ENCODE measurements at places on chromosomes 3 and 15.
A peak's percentile ranks its signal among the peaks of the same experiment; 100 is the strongest.

DNA sequence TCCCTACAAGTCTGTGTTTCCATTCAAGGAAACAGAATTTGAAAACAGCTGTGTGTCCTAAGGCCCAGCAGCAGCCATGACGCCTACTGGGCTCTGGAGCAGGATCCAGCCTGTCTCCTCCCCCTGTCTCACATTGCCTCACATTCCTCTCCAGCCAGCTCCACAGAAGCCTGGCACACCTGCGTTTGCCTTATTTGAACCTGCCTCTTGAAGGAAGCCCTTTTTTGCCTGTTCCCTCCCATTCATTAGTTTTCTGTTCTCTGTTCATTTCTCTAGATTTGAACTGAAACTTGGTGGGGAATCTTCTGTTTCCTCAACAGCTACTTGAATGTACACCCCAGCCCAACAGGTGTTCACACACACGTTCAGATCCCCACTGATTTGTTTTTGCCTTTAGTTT is 890.5 kb downstream of the TUSC7 start:
- no peak for DNase-seq

DNA sequence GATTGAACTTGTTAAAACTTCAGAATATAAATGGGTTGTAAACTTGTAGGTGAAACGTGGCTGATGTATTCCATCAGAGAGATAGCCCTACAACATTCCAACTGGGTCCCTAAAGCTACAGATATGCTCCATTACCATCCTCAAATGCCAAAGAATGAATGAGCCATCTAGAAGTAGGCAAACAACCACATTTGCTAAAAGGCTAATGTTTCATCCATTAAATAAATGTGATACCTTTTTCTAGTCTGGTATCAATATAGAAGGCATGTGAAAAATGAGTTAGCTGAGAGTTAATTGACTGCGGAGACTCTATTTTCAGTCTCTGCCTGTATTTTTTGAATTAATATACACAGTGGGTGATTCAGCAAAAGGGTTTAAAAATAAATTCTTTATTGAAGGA is 203.8 kb downstream of the RBMS3 start:
- no peak for DNase-seq

DNA sequence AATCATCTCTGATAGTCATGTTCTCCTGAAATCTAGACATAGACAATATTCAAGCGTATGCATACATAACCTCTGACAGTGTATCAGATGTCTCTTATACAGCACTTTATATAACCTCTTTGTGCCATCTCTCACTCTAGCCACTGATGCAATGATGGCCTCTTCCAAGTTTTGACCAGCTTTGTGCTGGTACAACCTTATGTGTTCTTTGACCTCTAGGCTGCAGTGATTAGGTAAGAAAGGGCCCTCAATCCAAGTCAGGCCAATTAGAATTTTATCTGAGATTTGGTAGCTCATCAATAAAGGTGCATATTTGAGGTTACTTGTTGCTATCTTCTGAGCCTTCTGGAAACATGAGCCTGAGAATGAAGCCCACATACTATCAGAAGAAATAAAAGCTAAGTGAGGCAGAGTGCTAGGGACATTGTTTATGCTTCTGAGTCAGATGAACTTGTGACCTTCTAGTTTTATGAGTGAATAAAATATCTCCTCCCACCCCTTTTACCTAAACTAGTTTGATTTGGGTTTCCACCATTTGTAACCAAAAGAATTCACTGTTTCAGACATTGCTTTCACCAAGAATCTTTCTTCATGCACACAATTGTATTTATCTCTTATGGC is 283.2 kb upstream of the SUCLG2 start:
- no peak for DNase-seq

DNA sequence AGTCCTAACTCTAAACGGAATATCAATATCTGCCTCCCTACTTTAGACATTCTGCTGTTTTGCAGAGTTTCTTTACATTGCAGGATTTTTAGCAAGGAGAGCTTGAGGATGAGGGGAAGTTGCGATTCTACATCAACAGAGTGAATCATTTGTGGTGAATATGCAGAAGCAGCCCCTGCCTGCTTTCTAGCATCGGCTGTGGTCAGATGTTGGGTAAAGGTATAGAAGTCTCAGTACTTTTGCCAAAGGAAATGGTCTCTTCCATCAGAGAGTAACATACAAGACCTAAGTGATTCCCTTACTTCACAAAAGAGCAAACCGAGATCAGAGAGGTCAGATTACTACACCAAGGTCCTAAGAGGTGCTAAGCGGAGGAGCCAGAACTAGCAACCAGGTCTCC is 15.2 kb downstream of the ST3GAL6 start:
- no peak for DNase-seq

DNA sequence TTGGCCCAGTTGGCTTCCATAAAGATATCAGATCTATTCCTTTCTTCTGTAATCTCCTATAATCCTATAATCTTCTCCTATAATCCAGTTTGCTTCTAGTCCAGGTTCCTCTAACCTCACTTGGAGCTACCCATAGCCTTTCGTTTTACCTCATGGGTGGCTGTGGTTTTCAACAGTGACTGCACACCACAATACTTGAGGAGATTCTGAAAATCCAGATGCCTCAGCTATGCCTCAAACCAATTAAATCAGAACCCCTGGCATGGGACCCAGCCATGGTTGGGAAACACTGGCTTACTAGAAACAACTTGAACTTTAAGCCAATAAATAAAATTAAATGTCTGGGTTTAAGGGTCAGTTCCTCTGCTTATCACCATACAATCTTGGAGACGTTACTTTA is 86.1 kb upstream of the NTRK3 start:
- DNase-seq, result no peak

DNA sequence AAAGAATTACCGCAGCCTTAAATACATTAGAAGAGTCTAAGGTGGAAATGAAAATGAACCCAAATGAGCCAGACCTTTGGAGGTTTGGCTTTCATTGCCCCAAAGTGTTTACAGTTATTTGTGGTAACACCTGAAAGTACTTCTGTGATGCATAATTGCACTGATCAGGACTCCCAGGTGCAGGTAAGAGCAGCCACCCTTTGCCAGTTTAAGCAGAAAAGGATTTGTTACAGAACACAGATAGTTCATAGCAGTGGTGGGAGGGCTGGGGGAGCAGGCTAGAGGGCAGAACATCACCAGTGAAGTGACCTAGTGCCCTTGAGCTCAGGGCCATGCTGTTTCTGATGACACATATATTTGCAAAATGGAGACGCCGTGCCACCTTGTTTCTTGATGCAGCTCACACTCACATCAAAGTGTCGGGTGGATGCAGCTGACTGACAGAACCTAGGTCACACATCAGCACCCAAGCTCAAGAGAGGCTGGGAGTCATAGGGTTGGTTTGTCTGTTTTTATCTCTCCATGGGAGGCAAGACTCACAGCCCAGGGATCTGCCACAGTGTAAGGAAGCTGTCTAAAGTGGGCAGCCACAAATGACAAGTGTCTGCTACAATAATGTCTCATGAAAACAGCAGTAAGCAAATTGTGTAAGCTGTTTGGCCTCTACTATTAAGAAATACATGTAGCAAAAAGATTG is 49.1 kb downstream of the NEK11 start:
- DNase-seq, result no peak

DNA sequence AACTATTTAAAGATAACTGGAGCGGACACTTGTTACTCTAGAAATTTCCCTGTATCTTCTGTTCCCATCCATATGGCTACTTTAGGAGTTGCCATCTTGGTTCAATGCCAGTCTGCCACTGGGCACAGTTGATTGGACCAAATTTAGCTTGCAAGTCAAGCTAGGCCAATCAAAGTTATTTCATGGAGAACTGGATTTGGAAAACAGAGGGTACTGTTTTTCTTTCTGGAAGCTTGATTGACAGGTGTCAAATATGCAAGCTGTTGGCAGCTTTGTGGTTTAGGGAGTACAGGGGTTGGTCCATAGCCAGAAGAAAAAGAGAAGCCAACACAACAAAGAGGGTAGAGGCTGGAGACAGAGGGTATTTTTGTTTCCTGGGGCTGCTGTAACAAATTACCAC is 33.4 kb upstream of the KLHL25 start:
- no peak for DNase-seq

DNA sequence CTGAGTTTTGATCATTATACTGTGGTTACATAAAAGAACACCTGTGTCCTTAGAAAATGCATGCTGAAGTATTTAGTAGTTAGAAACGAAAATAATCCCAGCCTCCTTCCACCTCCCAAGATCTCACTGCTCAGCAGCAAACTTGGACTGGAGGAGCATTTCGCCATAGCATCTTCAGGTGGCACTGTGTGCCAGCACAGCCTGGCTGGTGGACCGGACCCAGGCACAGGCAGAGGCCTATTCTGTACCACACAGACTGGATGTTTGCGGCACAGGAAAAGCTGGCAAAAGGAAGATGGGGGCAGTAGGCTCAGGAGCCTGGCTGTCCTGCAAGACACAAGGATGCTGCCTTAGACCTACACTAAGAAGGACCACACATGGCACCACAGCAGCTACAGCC is 10.2 kb downstream of the STIMATE start:
- DNase-seq, result no peak

GRCh38 chr3:136645915-136646314 is 106.3 kb downstream of the STAG1 start:
- DNase-seq, result no peak

DNA sequence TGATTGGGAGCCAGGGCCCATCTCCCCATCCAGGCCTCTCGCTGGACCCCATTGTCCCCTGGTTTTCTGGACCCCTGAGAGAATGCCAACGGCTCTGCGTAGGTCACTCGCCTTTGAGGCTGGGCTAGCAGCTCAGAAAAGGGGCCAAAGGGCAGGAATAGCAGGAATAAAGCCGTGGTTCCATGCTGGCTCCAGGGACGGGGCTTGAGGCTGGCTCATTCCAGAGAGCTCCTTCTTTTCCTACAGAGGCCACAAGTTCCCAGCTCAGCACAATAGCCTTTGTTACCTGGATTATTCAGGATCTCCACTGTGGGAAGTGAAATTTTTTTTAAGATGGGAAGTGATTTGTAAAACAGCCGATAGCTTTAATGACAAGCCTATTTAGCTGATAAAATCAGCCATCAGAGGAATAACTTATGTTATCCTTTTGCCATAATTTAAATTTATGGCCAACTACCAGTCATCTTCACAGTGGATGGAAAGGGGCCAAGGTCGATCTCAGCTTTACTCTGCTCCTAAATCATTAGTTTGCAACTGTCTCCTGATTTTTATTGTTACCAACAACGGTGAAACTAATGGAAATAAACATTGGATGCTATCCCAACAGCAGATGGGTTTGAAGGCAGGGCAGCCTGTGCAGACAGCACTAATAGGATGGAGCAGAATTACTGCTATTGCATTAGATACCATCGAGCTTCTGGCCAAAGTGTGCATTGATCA is 124.3 kb downstream of the TMEM266 start:
- DNase-seq, result no peak

- no peak for DNase-seq
Measured at GRCh38 chr15:50911001-50911400, 2.5 kb downstream of the AP4E1 start.

- DNase-seq, result no peak
Measured at GRCh38 chr15:69154078-69154477, 6.4 kb upstream of the GLCE start.

- DNase-seq, result no peak
Measured at GRCh38 chr3:128084675-128085021, 32.4 kb downstream of the SEC61A1 start.

GRCh38 chr3:162206648-162207047 is 710.0 kb downstream of the OTOL1 start:
- no peak for DNase-seq

GRCh38 chr3:32303399-32303747 is 64.9 kb downstream of the CMTM8 start:
- no peak for DNase-seq

DNA sequence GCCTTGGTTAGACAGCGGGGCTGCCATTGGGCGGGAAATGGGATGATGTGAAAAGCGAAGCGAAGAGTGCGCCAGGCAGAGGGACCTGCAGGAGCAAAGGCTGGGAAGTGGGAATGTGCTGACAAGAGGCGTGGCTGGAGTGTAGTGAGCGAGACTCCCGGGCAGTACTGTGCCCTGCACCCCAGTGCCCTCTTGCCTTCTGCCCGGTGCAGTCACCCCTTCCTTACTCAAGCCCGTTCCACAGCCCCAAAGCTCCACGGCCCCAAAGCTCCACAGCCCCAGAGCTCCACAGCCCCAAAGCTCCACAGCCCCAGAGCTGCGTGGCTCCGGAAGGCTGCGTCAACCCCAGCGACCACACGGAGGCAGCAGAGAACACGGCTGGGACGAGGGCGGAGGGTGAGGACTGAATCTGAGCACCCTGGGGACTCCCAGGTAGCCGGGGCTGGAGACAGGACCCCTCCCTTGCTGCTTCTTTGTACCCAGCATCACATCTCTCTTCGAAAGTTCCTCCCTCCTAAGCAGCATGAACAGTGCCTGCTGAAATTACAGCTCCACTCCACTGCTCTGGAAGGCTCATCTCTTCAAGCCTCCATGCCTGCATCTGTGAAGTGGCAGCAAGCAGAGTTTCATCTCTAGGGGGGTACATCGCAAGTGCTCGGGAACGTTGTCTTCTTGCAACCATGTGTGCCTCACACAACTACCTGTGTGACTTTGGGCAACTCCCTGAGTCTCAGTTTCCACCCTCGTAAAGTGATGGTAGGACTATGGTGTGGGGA is 108.9 kb downstream of the FBLN2 start:
- peak; percentile 28 for DNase-seq

GRCh38 chr3:9308298-9308990 is 54.4 kb upstream of the THUMPD3 start:
- DNase-seq, result no peak

DNA sequence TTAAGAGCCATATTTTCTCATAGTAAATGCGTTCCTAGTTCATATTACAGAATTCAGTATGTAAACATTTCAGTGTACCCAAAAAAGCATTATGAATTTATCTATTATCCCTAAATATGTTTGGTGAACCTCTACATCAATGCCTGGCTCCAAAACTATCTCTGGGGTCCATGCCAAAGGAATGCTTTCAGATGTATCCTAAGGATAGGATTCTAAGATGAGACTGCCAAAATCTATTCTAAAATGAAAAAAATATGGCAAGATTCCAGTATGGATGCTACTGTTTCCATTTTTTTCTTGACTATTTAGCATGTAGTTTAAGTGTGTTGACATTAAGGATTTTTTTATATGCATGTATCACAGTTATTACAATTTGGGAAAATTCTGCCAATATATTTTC is 18.8 kb downstream of the EIF5A2 start:
- no peak for DNase-seq

DNA sequence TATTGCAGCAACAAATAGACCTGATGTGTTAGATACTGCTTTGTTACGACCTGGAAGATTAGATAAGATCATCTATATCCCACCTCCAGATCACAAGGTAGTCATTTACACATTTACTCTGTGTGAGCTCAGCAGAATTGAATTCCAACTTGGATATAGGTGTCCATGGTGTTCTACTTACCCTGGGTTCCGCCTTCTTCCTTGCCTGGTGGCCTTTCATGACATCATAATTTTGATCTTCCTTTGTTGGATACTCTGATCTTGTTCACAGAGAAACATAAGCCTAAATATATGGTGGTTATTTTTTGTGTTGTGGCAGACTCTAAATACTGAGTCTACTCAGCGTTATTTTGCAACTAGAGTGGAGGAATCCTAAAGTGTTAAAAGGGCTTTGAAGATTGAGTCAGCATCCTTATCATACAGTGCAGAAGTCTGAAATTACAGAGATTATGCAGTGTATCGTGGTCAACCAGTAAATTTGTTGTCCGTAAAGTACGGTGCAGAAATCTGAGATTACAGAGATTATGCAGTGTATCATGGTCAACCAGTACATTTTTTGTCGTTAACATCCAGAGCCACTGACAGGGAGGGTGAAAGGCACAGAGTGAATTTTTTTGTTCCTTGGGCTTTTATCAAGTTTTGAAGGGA is 39.1 kb upstream of the GATM start:
- DNase-seq, result no peak

GRCh38 chr3:116607205-116607604 is 102.4 kb upstream of the TUSC7 start:
- no peak for DNase-seq
